H4 (cell line): ENCODE measurements at places on chromosomes 11 and 22. TPM values are rescaled to one million over a fixed set of nuclear protein-coding genes. Genes with fewer than 3 reads are reported as not detected.
A peak's percentile ranks its signal among the peaks of the same experiment; 100 is the strongest.

DNA sequence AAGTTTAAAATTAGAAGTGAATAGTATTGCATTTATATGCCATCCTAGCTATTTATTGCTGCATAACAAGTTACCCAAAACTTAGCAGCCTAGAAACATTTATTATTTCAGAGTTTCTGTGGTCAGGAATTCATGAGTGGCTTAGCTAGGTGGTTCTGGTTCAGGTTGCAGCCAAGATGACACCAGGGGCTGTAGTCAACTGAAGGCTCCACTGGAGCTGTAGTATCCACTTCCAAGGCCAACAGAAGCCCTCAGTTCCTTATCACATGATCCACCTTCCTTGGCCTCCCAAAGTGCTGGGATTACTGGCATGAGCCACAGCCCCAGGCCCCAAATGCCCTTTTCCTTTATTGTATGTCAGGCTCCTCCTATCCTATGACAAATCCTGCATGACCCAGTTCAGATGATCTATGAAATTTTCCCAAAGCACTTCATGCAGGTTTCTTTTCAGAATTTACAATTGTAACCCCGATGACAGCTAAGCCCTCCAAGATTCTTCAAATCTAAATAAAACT lies 6.1 kb upstream of the ALG8 start:
- no peak for DNase-seq

DNA sequence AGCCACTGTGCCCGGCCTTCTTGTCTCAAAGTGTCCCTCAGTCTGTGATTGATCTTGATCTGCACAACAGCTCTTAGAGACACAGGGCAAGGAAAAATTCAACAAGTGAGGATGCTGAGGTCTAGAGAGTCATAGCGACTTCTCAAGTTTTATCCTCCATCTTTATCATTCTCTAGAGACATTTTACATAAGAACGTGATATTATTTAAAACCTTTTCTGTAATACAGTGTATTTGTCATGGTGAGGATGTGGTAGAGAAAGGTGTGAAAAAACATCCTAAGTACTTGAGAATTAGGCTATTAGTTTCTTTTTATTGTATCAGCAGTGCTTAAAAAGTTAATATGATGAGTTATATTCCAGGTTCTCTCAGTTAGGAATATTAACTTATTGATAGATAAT lies 50.2 kb downstream of the EMSY start:
- no peak for DNase-seq

- DNase-seq: peak; percentile 61
These were observed 1.4 kb downstream of the MDK start for GRCh38 chr11:46382646-46383403.

DNA sequence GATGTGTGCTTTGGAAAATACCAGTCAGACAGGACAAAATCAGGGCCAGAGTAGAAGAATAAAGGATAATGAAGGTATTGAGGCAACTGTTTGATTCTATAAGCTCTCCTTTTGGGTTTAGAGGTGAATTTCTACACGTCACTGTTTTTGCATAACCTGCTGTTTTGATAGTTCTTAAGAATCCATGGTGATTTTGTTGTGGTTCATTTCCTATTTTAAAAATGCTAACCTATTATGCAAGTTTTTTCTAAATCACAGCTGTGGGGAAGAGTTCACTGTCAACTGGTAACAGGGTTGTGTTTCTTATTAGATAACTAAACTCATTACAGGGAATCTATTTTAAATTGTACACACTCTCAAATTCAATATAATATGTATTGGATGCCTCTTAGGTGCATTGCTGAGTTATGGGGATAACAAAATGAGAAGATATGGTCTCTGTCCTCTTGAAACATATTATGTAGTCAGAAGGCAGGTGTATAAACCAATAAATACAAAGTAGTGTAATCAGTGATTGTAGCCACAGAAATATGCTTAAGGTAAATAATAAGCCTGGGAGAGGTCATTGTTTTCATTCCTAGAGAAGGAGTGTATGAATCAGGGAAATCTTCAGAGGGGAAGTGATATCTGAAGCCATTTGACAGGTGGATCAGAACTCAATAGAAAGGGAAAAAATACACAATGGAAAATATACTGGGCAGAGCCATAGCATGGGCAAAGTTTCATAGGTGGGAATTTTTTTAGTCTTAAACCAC lies 192.5 kb downstream of the FAT3 start:
- no peak for DNase-seq

GRCh38 chr11:36381015-36381360 lies 84.9 kb downstream of the PRR5L start:
- no peak for DNase-seq

Gene C22orf42
- not detected in 2 replicates for total RNA-seq

DNA sequence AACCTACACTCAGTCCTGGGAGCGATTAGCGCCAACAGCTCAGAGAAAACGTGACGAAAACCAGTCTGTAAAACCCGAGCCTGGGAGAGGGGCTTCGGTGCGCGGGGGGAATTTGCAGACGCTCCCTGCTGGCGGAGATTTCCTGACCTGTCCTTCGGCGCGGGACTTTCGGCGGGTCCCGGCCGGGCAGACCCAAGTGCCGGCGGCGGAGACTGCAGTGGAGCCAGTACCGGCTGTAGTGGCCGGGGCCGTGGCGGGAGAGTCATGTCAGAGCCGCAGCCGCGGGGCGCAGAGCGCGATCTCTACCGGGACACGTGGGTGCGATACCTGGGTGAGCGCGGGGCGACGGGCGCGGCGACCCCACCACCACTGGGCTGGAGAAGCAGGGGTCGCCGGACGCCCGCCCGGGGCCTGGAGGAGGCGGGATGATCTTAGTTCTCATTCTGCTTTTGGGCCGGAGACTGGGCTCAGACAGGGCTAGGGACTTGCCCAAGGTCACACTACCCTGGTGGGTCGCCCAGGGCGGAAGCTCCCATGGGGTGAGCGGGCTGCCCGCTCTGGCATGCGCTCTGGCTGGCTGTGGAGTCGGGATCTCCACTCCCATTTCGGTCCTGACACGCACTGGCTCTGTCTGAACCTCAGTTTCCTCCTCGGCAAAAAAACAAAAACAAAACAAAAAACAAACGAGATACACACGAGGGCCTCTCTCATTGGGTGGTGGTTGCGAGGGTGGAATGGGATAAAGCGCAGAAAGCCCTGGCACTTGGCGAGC lies at the start of gene MTFP1:
Gene MTFP1, plus strand, starts transcription at position 153 of the 772 bp plus-strand sequence. Its CDS starts 112 bp downstream, at position 265.
- DNase-seq: peak; percentile 23

GRCh38 chr11:124740277-124740882 lies 638 bp downstream of the NRGN start:
- peak; percentile 42 for DNase-seq

DNA sequence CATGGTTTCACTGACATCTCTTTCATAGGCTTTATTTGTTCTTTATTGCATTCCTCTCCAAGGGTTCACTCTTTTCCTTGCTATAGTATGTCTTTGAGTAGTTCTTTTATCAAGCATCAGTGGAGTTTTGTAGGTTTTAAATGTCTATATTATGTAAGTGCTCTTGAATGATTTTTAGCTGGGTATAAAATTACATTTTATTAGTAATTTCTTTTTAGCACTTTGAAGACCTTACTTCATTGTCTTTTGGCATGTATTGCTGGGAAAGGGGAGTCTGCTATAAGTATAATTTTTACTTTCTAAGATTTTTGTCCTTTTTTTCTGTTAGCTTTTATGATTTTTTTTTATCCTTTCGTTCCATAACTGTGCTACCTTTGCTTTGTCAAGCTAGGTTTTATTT lies 25.5 kb upstream of the CAT start:
- DNase-seq: no peak

- no peak for DNase-seq
These were observed 40.5 kb upstream of the PRDM11 start for GRCh38 chr11:45105984-45106375.

DNA sequence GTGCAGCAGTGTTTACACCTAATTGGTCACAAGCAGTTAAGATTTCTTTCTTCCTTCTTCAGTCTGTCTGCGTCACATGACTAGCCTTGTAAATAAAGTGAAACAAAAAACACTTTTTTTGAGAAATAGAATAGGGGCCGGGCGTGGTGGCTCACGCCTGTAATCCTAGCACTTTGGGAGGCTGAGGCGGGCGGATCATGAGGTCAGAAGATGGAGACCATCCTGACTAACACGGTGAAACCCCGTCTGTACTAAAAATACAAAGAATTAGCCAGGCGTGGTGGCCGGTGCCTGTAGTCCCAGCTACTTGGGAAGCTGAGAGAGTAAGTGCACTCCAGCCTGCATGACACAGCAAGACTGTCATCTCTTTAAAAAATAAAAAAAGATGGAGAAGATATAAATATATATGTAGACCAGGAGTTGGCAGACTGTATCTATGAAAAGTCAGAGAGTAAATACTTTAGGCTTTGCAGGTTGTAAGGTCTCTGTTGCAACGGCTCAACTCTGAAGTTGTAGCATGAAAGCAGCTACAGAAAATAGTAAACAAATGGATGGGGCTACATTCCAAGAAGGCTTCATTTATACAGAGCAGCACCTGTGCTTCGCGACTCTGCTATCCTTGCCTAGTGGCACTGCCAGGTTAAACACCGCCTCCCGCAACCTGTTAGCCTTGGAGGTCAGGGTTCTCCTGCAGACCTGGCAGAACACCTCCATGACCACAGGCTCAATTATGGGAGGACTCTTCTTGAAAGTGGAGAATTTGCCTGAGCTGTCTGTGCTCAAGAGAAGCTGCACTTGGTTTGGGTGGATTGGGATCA lies 55.9 kb downstream of the PPP6R2 start:
- DNase-seq: no peak

DNA sequence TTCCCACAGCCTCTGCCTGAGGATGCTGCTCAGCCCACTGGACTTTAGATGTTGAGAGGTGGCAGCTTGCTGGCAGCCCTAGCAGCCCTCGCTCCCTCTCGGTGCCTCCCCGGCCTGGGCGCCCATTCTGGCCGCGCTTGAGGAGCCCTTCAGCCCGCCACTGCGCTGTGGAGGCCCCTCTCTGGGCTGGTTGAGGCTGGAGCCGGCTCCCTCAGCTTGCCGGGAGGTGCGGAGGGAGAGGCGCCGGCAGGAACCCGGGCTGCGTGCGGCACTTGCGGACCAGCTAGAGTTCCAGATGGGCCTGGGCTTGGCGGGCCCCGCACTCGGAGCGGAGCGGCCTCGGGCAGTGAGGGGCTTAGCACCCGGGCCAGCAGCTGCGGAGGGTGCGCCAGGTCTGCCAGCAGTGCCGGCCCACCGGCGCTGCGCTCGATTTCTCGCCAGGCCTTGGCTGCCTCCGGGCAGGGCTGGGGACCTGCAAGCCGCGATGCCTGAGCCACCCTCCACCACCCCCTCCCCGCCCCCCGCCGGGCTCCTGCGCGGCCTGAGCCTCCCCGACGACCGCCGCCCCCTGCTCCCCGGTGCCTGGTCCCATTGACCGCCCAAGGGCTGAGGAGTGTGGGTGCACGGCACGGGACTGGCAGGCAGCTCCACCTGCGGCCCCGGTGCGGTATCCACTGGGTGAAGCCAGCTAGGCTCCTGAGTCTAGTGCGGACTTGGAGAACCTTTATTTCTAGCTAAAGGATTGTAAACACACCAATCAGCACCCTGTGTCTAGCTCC lies 446.2 kb downstream of the INSC start:
- no peak for DNase-seq

Gene VSIG10L2
- not detected in 2 replicates for total RNA-seq

Gene BRMS1
- total RNA-seq: 88.2 and 107 TPM in 2 replicates

GRCh38 chr22:30390974-30391691 lies 3.9 kb upstream of the RNF215 start:
- DNase-seq: peak; percentile 62

DNA sequence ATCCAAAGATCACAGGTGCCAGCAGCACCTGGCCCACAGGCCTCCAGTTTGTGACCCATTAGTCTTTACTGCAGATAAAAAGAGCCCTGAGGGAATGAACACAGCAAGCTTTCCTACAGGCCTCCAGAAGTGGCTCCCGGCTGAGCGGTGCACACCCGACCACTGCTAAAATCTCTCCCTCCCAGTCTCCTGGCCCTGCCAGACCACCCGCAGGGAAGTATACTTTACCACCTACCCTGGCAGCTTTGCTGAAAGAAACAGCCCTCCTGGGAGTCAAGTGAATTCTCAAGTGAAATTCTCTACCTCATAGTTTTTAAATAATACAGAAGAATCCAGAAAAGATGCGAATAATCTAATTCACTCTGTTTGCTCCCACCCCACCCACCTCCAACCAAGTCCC lies 15.4 kb upstream of the MTNR1B start:
- no peak for DNase-seq

DNA sequence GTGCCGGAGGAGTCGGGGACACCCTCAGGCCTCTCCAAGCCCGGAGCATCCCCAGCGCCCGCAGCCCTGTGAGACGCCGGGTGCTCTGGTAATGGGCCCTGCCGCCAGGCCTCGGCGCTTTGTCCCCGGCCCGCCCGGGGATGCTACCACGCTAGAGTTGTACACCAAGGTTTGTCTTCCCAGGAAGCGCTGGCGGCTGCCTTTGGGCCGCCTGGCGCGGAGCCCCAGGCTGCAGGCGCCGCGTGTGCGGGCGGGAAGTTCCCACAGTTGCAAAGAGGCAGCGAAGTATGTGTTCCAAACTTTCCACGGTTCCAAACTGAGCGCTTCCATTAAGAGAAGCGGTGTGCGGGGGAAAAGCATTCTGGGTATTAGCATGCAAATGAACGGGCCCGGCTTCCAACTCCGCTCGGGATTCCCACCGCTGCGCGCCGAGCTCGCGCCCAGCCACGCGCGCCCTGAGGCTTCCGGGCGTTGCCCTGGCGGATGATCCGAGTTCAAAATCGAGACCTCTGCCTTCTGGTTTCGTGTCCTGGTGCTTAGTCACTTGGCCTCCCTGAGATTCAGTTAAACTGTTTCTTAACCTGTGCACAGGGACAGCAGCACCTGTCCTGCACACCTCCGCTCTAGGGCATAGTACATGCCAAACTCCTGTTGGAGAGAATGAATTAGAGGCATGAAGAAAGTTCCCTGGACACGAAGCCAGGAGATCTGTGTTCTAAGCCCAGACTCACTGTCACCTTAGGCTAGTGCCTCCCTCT lies 1.3 kb upstream of the PATZ1 start:
- no peak for DNase-seq

DNA sequence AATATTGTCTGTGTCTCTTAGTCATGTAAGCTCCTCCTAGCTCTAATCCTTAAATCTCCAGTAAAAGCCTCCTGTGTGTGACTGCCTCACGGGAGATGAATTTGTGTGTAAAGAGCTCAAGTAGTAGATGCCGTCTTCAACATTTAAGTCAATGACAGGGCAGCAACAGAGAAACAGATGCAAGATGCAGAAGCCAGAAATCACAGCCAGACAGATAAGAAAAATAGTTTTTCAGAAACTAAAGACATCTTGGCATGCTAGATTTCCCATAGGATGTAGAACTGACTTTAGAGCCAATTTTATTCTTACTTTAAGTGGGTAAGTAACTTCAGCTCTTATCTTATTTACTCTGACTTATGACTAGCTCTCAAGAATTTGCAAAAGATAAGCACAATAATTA lies 652.8 kb downstream of the KCNA4 start:
- DNase-seq: no peak

DNA sequence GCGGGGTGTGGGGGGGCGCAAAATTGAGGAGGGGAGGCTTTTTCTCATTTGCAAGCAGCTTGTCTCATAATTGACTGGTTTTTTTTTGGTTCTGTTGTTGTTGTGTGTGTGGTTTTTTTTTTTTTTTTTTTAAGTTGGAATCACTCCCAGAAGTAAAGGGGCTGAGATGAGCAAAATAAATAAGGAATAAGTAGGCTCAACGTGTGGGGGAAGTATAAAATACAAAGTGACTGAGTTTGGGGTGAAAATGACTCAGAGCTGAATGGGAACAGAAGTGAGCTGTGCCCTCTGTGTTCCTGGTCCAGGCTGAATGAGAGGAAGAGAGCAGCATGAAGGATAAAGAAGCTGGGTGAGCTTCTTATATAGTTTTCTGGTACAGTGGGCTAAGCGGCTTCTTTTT lies 90.0 kb downstream of the GRIK4 start:
- peak; percentile 80 for DNase-seq

Gene POLD3
- total RNA-seq: 18.7 and 20.3 TPM in 2 replicates

GRCh38 chr11:5689551-5689983 lies at the start of gene TRIM22:
Gene TRIM22 (plus strand): TSS chr11:5689790. CDS start chr11:5696233, 6,443 bp downstream.
- DNase-seq: peak; percentile 86

GRCh38 chr11:128790196-128790595 lies 76.9 kb downstream of the KCNJ1 start:
- peak; percentile 17 for DNase-seq
